Omental fat pad (tissue), 4 donors: ENCODE measurements at places on chromosomes 5 and 9.
A peak's percentile ranks its signal among the peaks of the same experiment; 100 is the strongest.

GRCh38 chr5:174307031-174307408 is 261.5 kb downstream of the NSG2 start:
- no peak for DNase-seq

GRCh38 chr5:132103332-132103951 is 29.9 kb downstream of the CSF2 start:
- peak; percentile 72 for DNase-seq

DNA sequence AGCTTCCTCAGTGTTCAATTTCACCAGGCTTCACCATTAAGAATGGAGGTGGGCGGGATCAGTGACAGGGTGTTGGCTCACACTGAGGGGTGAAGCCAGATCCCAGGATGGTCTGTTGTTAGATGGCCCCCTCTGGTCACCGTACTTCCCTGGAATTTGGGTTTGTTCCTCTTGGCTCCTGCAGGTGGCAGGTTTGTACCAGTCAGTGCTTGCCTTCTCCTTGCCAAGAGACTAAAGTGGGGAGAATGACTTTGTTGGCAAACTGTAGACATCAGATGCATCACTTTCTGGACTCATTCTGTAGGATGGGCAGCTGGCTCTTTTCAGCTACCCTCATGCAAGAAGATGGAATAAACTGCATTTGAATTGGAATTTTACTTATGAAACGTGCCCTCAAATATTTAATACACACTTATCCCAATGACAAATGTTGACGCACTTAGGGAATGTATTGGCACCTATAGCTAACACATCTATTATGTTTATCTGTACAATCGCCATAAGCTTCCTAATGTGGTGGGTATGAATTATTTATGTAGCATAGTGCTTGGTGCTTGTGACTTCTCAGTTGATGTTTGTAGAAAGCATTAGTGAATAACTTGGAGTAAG is 31.4 kb upstream of the ANKRD55 start:
- no peak for DNase-seq

DNA sequence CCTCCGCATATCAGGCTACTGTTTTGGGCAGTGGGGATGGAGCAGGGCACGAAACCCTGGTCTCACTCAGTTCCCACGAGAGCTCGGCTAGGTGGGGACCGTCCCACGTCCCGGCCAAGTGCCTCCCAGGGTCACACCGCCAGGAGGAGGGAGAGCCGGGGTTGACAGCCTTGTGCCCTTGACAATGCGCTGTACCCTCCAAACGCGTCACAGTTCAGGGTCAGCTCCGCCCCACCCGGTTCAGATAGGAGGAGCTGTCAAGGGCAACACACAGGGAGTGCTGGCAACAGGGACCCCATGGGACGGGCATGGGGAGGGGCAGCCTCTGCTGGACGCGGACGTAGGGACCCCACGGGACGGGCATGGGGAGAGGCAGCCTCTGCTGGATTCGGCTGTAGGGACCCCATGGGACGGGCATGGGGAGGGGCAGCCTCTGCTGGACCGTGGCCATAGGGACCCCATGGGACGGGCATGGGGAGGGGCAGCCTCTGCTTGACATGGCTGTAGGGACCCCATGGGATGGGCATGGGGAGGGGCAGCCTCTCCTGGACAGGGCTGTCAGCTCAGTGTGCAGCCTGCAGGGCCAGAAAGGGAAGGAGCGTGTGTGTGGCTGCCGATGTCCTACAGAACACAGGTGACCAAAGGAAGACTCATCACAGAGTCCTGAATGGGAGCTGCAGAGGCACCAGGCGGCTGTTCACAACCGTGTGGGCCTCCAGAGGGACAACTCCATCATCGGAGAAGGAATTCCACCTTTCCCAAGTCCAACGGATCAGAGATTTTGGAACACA is 29.4 kb downstream of the PNPLA7 start:
- DNase-seq: no peak

GRCh38 chr9:127095411-127095810 is 27.0 kb downstream of the ANGPTL2 start:
- no peak for DNase-seq

- no peak for DNase-seq
These were observed 82.4 kb downstream of the BOD1 start for GRCh38 chr5:173534031-173534430.

- no peak for DNase-seq
These were observed 4.8 kb upstream of the ABL1 start for GRCh38 chr9:130830231-130830760.

- DNase-seq: no peak
These were observed 51.5 kb upstream of the MAP3K1 start for GRCh38 chr5:56763711-56764466.

- DNase-seq: no peak
These were observed 4.9 kb upstream of the SH3PXD2B start for GRCh38 chr5:172458976-172459782.

DNA sequence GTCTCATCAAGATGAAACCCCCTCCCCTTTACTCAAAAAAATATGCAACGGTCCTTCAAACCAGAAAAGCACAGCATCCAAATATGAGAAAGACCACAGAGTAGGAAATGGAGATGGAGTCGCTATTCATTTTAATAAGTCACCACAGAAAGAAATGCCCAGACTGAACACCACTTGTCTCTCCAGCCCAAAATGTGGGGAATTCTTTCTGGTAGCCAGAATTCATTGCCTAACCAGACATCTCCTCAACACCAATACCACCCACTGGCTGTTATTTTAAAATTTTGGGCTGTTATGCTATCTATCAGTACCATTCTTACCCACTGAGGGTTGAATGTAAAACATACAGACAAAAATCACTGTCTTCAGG is 100.1 kb downstream of the SUSD1 start:
- no peak for DNase-seq

- DNase-seq: no peak
These were observed 305.5 kb upstream of the CLINT1 start for GRCh38 chr5:158164296-158165047.

GRCh38 chr5:112186401-112186990 is 232.6 kb downstream of the EPB41L4A start:
- no peak for DNase-seq

GRCh38 chr5:150580917-150581316 is 59.5 kb upstream of the SYNPO start:
- DNase-seq: no peak

DNA sequence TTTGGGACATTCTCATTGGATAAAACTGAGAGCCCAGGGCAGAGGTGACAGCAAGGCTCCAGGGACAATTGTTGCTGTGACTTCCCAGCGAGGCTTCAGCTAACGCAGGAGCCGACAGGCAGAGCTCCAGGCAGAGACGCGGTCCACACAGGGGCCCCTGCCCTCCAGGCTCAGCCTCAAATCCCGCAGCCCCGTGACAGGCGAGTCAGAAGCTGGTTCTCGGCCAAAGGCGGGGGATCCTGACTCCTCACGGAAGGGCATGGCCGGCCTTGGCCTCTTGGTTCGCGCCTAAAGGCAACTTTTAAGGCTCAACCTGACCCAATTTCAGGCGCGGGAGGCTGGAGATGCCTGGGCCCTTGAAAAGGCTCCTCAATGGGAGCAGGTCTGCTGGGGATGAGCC is 21.3 kb downstream of the SLC12A7 start:
- DNase-seq: no peak

DNA sequence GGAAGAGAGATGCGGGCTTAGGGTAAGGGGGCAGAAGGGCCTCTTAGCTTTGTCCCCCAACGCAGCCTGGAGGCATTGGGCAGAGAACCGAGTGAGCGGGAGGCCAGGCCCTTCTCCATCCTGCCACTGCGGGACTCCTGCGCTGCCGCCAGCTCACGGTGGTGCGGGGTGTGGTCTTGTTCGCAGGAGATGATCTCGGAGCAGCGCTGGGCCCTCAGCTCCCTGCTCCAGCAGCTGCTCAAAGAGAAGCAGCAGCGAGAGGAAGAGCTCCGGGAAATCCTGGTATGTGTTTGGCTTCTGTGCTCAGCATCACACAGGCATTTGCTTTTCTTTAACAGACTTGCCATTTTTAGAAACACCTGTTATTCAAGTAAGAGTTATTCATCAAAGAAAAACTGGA is 41.3 kb downstream of the LRSAM1 start:
- DNase-seq: no peak

GRCh38 chr5:165525271-165525670 is 2019.9 kb downstream of the MAT2B start:
- DNase-seq: no peak

DNA sequence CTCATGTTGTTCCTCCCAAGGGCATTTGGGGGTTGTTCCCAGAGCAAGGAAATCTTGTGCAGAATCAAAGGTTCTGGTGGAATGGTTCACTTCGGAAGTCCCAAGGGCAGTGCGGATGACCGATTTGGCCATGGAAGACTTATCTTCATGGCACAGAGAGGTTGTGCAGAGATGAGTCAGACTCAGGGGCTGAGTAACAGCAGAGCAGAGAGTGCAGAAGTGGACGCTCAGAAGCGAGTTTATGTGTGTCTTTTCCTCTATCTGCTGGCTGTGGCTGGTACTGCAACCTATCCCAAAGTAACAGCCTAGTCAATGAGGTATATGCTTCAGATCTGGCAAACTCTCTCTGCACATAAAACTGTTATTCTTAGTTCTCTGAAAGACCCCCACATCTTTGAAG is 118.1 kb downstream of the DPYSL3 start:
- DNase-seq: peak; percentile 34

DNA sequence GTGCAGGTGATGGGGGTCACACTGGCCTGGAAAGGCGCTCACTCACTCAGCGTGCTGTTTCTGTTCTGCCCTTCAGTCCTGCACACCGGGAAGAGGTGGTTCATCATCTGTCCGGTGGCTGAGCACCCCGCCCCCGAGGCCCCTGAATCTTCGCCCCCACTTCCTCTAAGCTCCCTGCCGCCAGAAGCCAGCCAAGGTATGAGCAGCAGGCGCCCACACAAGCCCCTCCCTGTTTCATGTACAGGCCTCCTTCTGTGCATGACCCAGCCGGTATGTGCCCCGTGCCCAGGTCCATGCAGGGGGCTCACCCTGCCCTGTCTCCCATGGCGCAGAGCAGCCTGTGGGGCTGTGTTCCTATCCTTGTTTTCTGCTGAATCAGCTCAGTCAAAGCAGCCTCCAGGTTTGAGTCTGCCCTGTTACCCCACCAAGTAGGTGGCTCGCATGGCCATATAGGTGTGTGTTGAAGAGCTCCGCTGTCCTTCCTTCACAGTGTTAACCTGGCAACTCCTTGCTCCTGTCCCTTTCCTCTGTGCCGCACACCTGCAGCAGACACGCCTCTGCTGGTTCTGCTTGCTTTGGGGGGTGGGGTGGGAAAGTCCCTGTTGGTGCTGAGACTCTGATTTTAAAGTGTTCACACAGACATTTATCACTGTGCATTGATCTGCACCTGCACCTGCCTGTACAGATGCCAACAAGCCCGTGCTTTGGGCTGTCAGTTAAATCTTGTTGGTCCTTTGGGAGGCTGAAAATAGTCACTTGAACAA is 84.8 kb downstream of the WNK2 start:
- no peak for DNase-seq

DNA sequence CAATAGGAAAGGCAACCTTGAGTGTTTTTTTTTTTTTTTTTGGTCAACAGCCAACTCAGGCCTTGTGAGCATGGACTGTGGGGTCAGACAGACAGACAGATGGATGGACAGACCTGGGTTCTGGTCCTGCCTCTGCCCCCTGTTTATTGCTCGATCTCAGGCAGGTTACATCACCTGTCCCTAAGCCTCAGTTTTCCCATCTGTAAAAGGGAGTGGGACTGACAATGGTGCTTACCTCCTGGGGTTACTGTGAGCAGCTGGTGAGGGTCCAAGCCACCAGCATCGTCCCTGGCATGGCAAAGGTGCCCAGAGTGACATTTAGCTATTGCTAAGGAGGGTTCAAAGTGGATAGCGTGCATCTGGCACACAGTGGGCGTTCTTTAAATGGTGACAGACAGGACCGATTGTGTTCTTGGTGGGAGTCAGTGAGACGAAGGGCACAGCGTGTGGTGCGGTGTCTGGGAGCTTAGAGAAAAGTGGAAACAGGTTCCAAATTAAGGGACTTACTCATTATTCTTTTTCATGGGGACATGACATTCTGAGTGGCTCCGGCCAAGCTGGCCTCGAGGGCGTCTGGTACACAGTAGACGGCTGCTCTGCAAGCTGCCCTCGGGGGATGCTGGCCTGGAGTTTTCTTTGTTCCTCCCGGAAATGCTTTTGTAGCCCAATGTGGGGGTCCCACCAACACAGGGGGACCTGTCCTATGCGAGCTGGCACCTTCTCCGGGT is 72.1 kb downstream of the COL27A1 start:
- no peak for DNase-seq

GRCh38 chr5:60538955-60539866 is 160.8 kb downstream of the DEPDC1B start:
- DNase-seq: no peak

DNA sequence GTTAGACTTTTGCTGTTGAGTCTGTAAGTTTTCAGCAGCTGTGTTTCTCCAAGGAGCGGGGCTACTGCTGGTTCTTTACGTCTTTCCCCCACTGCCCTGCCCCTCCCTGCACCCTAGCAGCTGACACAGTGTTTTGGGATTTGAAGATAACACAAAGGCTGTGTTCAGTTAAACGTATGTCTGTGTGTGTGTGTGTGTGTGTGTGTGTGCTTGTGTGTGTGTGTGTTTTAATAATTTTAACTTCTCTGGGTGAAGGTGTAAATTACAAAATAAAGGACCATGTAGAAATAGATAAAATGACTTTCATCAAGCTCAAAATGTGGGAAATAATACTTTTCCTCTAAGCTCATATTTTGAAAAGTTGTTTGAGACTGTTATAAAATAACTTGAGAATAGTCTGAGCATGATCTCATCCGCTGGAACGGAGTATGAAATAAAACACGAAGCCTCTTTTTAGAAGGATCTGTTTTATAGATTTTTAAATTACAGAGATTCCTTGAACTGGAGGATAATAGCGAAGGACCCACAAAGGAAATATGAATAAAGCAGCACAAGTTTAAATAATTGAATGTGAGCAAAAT is 10.9 kb downstream of the ABL1 start:
- no peak for DNase-seq
